ENCODE measurements at places on chromosomes 16 and 17. TPM values are rescaled to one million over a fixed set of nuclear protein-coding genes. Genes with fewer than 3 reads are reported as not detected.

GRCh38 chr17:74274060-74274708 lies at the start of gene DNAI2:
Gene DNAI2, plus strand, starts transcription at chr17:74274234. Its CDS starts 7,584 bp downstream, at chr17:74281818.
- no peak for DNase-seq

GRCh38 chr17:45200701-45201100 lies 21.0 kb upstream of the FMNL1 start:
- no peak for DNase-seq

DNA sequence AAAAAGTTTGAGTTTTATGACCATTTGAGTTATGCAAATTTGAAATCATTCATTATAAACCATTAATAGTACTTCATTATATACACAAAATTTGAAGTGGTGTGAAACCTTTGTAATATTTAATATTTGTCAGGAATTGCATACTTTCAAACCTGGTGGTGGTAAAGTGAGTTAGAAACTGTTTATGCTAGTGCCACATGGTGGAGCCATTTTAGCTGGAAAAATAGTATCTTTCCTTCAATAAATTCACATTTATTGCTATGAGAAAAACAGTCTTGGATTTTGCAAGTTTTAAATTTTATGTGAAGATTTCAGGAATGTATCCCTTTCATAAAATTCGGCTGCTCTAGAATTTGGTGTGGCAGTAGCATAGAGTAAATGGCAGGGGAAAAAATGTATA lies 7.3 kb upstream of the BLMH start:
- no peak for DNase-seq

DNA sequence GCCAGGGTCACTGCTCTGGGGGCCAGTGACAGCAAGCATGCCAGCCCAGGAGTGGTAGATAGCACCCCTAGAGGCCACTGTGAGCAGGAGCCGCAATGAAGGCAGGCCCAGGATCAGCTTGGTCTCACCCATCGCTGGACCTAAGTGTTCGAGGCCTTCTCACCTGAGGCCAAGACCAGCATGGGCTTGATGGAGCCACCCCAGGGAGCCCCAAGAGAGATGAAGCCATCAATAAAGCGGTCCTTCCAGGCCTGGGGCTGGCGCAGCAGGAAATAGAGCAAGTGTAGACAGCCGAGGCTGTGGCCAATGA lies 1.8 kb downstream of the LCAT start:
- DNase-seq = no peak

DNA sequence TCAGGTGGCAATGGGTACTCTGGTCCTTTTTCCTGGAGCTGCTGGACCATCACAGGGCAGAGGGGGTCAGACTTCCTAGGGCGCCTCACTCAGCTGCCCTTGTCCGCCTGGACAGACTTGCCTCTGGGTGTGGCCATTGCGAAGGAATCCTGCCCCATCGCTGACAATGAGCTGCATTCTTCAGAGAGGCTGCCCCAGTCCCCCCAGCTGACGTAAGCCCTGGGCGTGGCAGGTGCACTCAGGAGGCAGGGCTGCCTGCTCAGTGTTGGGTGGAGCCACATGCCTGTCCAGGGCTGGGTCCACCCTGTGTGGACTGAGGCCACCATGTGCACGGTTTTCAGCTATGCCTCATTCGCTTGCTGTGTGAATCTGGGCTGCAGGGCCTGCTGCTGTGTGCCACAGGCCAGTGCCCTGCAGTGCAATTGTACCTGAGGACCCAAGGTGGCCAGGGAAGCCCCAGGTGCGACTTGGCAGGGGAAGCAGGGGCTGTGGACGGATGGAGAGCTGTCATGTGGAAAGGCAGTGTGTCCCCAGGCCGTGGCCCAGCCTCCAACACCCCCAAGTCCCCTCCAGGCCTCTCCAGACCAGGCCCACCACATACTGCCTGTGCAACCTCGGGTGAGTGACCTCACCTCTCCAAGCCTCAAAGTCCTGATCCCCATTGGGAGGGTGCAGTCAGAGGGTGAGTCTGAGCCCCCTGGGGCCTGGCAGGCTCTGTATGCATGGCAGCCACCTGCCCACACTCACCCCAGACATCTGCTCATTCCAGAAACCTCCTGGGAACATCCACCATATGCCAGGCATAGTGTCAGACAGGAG lies 14.0 kb upstream of the MPRIP start:
- DNase-seq = peak; percentile 87

- DNase-seq = no peak
Measured at GRCh38 chr17:80785477-80786178, 206.0 kb upstream of the CHMP6 start.

DNA sequence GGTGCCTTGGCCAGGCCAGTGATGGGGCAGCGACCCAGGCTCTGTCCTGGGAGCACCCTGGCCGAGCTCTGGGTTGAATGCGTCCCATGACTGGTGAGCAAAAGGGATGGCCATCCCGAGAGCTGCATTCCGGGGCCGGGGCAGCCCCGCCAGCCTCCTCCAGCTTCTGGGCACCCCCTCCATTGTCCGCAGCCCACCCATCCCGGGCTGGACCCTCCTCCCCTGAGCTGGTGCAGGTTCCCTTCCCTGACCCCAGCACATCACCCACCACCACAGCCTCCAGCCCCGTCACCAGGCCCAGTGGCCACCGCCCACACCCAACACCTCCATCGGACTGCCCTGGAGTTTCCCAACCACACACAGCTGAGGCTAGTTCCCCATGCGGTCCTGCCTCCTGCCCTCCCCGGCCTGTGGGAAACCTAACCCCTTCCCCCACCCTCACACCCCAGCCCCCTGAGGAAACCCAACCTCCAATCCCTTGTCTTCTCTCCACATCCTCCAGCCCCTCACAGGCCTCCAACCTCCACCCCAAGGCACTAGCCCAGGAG lies 16.2 kb upstream of the PVALEF start:
- no peak for DNase-seq

DNA sequence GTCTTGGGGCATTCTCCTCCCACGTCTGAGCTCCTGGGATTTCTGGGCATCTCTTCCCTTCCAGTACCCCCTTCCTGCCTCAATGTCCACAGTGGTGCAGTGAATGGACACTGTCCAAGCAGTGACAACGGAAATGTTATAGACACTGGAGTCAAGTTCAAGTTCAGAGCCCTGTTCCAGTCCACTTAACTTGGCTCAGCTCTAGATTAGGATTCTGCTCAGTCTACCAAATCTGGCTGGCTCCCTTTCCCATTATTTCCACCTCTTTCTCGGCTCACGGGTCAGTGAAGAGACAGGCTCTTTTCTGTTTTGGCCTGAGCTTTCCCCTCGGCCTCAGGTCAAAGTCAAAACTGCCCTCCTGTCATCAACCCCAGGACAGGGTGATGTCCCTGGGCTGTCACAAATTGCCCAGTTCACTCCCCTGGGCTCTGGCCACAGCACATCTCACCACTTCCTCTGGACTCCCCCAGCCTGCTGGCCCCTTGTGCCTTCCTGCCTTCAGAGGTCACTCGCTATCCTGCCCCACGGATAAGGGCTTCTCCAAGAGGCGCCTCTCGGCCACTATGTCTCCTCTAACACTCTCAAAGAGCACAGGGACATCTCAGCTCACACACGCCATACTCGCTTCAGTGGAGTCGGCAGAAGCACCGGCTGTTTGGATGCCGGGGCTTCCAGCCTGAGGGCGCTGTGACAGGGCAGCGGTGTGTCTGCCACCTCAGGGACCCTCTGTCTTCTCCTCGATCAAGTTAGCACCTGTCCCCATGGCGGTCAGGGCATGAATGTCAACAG lies 17.7 kb upstream of the MRPL38 start:
- DNase-seq = no peak

- no peak for DNase-seq
Measured at GRCh38 chr16:66888647-66889615, 8.6 kb downstream of the PDP2 start.

DNA sequence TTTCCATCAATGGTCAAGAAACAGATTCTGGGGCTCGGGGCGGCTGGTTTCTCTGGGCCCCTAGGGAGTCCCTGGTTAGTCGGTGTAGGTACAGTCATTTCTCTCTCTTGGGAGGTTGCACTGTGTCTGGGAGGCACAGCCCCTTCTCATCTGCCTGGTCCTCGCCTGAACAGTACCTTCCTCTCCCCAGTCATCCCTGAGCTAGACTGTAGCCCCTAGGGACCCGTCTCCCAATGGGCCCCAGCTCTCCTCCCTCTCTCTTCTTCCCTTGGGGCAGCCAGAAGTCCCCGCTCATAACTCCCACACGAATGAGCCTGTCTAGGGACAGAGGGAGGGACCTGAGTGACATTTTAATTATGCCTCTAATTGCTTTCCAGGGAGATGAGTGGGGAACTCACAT lies 20.2 kb upstream of the CPSF4L start:
- no peak for DNase-seq

DNA sequence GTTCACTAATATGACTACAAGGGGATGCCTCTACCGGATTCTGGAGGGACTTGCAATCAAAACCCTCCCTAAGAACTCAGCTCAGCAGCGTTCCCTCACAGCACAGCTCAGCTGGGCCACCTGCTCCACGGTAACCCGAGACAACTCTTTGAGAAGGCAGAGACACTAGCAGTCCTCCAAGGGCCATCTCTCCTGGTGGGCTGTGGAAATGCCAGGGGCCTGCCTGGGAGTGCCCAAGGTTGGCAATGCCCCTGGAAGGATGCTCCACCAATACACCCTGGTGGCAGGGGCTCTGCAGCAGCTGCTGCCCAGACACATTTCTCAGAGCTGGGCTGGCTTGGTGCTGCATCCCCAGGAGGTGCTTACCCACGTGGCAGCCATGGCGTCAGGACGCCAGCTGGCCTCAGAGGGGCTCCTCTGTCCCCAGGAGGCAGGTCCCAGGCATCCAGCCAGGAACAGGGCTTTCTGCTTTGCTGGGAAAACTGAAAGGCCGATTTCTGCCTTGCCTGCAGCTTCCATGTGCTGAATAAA lies 16.5 kb downstream of the CDIP1 start:
- no peak for DNase-seq

- DNase-seq = no peak
Measured at GRCh38 chr16:58958749-58959148, 224.6 kb upstream of the GOT2 start.

DNA sequence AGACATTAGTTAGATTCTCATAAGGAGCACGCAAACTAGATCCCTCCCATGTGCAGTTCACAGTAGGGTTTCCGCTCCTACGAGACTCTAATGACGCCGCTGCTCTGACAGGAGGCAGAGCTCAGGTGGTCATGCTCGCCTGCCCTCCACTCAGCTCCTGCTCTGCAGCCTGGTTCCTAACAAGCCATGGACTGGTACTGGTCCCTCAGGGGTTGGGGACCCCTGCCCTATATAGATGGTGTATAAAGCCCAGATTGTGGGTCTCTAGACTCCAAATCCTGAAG lies 52.1 kb upstream of the LYRM9 start:
- no peak for DNase-seq

DNA sequence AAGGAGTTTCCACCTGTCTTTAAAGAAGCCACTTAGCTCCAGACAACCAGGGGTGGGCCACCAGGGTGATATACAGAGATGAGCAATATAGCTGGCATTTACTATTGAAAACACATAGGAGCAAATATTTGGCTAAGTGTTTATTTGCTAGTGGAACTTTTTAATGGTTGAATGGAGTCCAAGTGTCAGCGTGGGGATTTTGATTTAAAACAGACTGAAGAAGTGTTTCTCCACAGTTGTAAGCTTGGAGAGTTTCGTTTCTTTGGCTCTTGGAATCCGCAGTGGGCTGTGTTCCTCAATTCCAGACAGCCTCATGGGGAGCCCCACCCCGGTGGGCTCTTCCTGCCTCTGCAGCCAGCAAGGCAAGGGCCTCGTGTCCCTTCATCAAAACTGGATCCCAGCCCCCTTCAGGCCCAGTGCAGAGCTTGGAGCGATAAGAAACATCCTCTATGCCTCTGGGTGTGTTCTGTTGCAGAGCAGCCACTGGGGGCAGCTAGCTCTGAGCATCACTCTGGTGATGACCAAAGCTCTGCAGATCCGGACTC lies 36.1 kb downstream of the NOG start:
- DNase-seq = no peak

DNA sequence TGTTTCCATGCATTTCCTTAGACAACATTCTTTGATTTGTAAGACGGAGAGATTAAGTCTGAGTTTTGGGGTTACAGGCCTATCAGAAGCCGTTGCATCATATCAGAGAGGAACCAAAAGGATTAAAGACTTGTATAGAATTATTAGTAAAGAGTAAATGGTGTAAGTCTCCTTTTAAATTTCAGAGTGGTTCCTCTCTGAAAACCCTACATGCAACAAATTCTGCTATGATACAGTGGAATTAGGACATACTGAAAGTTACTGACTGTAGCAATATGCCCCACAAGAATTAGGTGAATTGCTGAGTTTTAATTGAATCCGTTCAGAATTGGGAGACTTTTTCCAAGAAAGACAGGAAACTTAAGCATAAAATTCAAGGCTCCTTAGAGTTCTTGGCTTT lies 221.6 kb downstream of the FTO start:
- DNase-seq = no peak

DNA sequence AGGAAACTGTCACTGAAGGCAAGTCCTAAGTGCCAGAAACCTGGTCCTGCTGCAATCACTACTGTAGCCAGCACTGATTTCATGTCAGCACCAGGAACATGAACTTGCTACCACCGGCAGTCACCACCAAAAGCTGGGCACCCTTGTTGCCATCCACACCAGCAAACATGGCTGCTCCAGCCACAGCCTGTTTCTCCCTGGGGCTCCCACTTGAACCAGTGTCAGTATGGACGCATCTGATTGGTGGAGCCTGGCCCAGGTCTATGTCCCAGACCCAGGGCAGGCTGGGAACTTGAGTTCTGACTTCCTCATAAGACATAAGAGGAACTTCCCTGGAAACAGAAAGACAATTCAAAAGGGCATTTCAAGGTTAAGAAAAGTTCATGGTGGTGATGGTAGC lies 56.5 kb downstream of the COPRS start:
- no peak for DNase-seq

DNA sequence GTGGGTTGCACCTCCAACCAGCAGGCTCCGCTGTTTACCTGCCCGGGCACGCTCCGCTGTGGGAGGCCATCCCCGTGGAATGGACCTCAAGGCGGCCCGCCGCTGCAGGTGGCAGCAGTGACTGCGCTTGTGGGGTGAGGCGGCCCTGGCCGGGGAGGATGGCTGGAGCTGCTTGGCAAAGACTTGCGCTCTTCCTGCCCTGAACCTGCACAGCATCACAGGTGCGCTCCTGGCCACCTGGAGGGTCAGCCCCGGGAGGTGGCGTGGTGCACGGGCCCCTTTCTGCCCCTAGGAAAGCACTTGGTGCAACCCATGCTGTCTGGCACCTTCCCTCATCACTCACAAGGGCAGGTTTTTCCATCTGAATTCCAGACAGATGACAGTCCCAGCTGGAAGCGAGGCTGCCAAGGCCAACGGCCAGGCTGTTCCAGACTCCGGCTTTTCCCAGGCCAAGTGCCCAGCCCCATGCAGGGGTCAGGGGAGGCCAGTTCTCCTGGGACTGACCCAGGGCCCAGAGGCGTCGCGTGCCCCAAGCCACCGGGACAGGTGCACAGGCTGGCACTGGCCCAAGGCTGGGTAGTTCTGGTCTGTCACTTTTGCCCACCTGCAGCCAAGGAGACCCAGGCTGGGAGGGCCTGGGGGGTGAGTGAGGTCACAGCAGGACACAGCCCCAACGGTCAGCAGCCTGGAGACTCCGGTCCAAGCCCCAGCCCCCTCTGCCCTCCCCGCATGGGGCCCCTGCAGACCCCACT lies 13.3 kb downstream of the UTS2R start:
- DNase-seq = peak; percentile 86

HLF gene
- 23.8 TPM for total RNA-seq

CCP110 gene
- total RNA-seq = 36.0 TPM

SPN gene
- 4.2 TPM for total RNA-seq

PABPN1L gene
- not detected for total RNA-seq
